ENCODE measurements at places on chromosomes 16 and 17. TPM values are rescaled to one million over a fixed set of nuclear protein-coding genes. Genes with fewer than 3 reads are reported as not detected.

LRRC46 gene
- not detected for total RNA-seq

VTN gene
- total RNA-seq: 0.09 TPM

CCT6B gene
- total RNA-seq: 12.0 TPM

IGF2BP1 gene
- total RNA-seq: 5.0 TPM

COPZ2 gene
- 80.5 TPM for total RNA-seq

CD300LB gene
- not detected for total RNA-seq

ERN1 gene
- total RNA-seq: 11.6 TPM

CCL8 gene
- not detected for total RNA-seq

RGS11 gene
- 1.2 TPM for total RNA-seq

NUP93 gene
- total RNA-seq: 45.5 TPM

OR3A3 gene
- total RNA-seq: not detected

GSG1L2 gene
- total RNA-seq: not detected

PTRH2 gene
- 21.6 TPM for total RNA-seq

CCL5 gene
- not detected for total RNA-seq

SDR42E1 gene
- total RNA-seq: 0.08 TPM

DPEP2 gene
- not detected for total RNA-seq

All from fibroblast of the aortic adventitia (primary cell).